ENCODE measurements at places on chromosomes 1 and 21. TPM values are rescaled to one million over a fixed set of nuclear protein-coding genes. Genes with fewer than 3 reads are reported as not detected.

HAX1 gene
- total RNA-seq: 95.3 TPM

ARMH1 gene
- total RNA-seq: 0.93 TPM

SLAMF9 gene
- total RNA-seq: 0.24 TPM

LEPR gene
- 2.8 TPM for total RNA-seq

CD160 gene
- not detected for total RNA-seq

PAPPA2 gene
- total RNA-seq: 0.01 TPM

Measured in A549 treated with CORT108297 at 1 μM for 4 hours (cell line).